NCI-H774 (cell line): ENCODE measurements at places on chromosomes 13 and 19.

DNA sequence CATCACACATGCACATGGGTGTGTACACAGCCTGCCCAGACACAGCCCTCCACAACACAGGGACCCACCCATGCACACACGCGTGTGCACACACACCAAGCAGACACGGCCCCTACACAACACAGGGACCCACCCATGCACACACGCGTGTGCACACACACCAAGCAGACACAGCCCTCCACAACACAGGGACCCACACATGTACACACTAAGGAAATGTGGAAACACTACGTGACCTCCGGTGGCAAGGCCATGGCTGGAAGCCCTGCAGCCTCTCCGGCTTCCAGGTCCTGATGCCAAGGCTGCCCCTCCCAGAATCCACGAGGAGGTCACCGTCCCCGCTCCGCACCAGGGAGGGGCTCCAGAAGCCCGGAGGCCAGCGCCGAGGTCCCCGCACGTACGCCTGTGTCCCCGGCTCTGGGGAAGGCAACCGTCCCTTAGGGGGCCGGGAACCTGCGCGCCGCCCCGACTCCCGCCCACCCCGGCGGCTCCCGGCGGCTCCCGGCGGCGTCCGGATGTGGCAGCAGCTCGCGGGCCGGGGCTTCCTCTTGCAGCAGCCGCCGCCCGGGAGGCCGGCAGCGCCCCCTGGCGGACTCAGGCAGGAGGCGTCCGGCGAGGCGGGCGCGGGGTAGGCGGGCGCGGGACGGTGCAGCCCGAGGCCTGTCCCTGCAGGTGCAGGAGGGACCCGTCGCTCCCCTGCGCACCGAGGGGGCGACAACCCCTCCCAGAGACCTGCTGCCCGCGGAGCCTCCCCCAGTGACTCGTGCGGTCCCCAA is 29.8 kb upstream of the GRTP1 start:
- peak; percentile 95 for DNase-seq

DNA sequence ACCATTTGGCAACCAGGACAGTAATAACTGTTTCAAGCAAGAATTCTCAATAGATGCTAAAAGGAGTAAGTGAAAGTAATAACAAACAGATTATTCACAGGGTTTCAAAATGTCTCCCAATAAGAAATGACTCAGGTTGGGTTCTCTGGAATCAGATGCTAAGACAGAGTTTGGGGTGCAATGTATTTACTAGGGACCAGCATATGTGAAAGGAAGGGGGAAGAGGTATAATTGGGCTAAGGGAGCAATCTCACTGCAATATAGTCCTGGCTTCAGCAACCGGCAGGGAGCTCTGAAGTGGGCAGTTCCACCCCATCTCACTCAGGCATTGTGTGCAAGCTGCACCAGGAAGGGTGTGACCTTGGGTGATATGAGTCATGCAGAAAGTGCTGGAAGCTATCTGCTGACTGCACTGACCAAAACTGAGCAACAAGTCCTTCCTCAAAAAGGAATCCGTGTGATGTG is 23.4 kb downstream of the ZDHHC20 start:
- no peak for DNase-seq

- no peak for DNase-seq
Measured at GRCh38 chr13:63396746-63397145, 1981.1 kb upstream of the PCDH20 start.

DNA sequence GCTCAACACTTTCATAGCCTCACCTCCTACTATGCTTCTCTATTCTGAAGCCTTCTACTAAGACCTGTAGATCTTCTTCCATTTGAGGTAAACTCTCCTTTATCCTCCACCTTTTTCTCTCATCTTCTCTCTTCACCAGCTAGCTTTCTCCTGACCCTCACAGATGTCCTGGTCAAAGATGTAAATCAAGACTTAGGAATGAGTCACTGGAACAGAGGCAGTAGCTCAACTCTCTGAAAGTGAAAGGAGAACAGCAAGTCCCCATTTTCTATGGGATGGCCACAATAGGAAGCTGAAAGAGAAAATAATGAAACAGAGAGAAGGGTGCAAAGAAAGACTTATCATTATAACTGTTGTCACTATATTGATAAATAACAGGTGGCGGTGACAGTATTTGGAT is 86.1 kb upstream of the DOCK9 start:
- no peak for DNase-seq

DNA sequence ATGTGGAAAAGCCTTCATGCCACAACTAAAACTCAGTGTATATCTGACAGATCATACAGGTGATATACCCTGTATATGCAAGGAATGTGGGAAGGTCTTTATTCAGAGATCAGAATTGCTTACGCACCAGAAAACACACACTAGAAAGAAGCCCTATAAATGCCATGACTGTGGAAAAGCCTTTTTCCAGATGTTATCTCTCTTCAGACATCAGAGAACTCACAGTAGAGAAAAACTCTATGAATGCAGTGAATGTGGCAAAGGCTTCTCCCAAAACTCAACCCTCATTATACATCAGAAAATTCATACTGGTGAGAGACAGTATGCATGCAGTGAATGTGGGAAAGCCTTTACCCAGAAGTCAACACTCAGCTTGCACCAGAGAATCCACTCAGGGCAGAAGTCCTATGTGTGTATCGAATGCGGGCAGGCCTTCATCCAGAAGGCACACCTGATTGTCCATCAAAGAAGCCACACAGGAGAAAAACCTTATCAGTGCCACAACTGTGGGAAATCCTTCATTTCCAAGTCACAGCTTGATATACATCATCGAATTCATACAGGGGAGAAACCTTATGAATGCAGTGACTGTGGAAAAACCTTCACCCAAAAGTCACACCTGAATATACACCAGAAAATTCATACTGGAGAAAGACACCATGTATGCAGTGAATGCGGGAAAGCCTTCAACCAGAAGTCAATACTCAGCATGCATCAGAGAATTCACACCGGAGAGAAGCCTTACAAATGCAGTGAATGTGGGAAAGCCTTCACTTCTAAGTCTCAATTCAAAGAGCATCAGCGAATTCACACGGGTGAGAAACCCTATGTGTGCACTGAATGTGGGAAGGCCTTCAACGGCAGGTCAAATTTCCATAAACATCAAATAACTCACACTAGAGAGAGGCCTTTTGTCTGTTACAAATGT is 16.4 kb downstream of the ZNF175 start:
- DNase-seq = no peak

- DNase-seq = peak; percentile 25
Measured at GRCh38 chr13:96958286-96958891, 35.9 kb downstream of the OXGR1 start.

- DNase-seq = no peak
Measured at GRCh38 chr13:65965501-65965900, 1264.6 kb downstream of the PCDH9 start.

DNA sequence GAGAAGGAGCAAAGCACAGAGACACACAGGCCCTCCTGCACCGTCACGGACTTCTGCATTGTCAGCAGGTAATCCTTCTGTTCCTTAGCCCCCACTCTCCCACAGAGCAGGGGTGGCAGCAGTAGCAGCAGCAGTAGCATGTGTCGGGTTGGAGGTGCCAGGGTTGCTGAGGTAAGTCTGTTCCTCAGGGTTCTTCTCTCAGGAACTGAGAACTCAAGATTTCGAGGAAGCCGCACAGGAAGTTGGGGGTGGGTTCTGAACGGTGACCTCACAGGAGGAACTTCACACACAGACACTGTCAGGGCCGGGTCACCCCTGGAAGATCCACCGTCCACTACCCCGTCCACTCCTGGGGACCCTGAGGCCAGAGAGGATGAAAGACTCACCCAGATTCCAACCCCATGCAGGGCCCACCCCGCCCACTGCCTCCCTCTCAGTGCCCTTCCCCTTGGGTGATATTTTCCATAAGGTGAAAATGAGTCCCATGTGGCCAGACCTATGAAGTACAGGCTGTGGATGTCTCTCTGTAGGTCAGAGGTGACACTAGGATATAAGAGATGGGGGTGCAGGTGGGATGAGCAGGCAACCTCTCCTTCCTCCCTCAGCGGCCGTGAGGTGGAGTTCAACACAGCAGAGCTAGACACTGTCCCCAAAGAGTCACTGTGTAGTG is at the start of gene SIGLEC12:
TSS of gene SIGLEC12 (minus strand) at position 207 of the 670 bp plus-strand sequence. CDS start at position 140, 67 bp downstream.
- DNase-seq = no peak

DNA sequence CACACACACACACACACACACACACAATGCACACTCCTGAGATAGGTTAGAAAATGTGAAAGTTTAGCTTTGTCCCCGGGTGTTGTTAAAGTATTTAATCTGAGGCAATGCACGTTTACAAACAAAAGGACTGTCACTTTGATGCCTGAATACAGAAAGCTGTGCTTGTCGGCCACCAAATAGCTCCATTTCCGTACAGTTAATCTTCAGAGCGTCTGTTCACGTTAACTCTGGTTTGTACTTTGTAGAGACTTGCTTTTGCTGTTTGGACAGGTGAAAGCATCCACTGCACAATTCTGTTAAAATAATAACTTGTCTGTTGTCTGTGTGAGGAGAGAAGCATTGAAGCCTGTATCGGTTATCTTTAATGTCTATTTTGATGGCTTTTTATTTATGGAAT is 267.8 kb downstream of the FGF9 start:
- DNase-seq = no peak

DNA sequence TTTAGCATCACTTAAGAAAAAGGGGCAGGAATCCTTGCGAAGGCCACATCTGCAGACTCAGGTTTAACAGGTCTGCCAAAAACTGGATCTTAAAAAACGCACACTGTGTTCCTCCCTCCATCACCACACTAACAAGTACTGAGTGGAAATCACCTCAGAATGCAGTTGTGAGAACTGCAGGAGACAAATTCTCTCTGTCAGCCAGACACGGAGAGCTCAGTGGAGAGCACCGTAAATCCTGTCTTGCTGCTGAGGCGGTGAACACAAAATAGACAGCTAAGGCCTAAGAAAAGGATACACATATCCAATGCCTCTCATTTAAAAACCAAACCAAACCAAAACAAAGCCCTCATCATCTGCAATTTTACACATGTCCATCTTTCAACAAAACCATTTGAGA is 1287.6 kb downstream of the EFNB2 start:
- DNase-seq = no peak

DNA sequence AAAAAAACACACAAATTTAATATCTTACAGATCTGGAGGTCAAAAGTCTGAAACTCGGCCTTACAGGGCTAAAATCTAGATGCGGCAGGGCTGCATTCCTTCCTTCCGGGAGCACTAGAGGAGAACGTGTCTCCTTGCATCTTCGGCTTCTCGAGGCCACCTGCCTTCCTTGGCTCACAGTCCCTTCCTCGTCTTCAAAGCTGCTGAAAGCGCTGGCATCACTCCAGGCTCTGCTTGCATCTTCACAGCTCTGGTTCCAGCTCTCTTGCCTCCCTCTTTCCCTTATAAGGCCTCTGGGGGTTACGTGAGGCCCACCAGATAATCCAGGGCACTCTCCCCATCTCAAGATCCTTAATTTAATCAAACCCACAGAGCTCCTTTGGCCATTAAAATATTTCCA is 10.5 kb downstream of the XRCC1 start:
- DNase-seq = no peak

- DNase-seq = no peak
Measured at GRCh38 chr19:11034449-11035213, 54.6 kb upstream of the LDLR start.

GRCh38 chr13:28705461-28706083 is 13.2 kb downstream of the SLC46A3 start:
- DNase-seq = no peak

- no peak for DNase-seq
Measured at GRCh38 chr13:51823359-51823758, 19.4 kb upstream of the DHRS12 start.

DNA sequence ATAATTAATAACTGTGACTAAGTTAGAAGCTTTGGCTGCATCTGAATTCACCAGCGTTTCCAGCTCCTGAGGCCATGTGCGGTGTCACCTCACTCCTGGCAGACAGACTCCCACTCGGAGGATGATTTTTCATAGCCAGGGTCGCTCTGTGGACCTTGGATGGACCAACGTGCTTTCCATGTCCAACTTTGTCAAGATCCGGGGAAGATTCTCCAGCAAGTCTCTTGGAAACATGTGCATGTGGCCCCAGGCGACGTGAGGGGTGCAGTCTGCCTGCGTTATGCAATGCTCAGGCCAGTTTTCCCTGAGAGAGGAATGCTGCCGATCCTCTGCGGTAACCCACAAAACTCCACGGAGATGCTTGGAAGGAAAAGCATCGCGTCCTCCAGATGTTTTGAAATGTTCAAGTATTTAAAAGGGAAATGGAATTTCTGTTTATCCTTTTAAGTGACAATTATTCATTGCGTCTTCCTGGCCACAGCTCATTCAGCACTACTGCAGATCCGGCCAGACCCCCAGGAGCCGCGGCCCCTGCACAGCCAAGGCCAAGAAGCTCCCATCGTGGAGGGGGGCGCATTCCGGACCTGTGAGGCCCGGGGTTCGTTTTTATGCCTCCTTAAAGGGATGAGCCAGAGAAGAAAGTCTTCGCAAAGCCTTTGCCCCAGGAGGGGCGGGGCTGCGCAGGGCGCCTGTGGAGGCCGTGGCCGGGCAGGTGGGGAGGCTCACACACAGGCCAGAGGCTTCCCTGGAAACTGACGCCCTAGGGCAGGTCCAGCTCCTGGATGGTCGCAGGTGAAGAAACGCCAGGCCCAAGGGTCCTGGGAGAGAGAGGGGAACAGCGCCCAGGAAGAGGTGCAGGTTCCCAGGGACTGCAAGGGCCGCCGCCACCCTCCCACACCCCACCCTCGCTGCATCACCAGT is 46.0 kb downstream of the C13orf46 start:
- no peak for DNase-seq

DNA sequence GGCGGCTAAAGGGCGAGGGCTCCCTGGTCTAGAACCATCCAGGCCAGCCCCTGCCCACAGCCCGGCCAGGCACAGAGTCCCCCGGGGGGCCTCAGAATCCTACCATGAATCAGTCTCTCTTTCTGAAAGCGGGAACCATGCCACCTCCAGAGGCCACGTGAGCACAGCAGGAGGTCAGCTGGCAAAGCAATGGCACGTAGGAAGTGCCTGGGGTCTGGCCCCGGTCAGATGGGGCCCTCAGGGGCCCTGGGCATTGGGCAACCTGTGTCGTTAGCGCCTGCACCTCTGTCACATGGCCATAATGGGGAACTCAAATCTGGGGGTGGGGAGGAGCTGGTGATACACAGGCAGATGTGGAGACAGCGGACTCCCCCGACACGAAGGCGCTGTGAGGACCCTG is 8.8 kb downstream of the MFSD12 start:
- no peak for DNase-seq

GRCh38 chr13:97125810-97126738 is 96.1 kb upstream of the MBNL2 start:
- no peak for DNase-seq

- DNase-seq = no peak
Measured at GRCh38 chr13:20553311-20553710, 13.6 kb upstream of the IFT88 start.

DNA sequence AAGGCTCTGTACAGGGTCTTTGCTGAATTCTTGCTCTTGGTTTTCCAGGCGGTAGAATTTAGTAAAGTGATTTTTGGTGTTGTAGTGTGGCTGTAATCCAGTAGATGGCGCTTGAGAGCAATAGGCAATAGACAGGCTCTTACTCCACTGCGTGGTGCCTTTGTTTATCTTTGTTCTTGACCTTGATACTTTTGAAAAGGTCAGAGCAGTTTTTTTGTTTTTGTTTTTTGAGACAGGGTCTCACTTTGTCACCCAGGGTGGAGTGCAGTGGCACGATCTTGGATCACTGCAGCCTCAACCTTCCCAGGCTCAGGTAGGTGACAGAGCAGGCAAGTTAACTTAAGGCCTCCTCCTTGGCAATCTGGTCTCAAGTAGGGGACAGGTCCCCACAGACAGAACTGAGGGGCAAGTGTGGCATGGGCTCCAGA is 12.2 kb upstream of the LILRA5 start:
- no peak for DNase-seq

GRCh38 chr13:91739751-91740150 is 341.3 kb downstream of the GPC5 start:
- no peak for DNase-seq
